CD4-positive, alpha-beta memory T cell (primary cell): ENCODE measurements at places on chromosomes 16 and 17.

- DNase-seq, result peak; percentile 26
- no peaks in the 10 kb centered on the region for H3K36me3 ChIP-seq
- H3K27ac ChIP-seq, result no peak overlapping the region
- H3K4me1 ChIP-seq, result peaks cover 42% of the 10 kb centered on the region
- peaks cover 19% of the 10 kb centered on the region for H3K27me3 ChIP-seq
These were observed 333 bp upstream of the NOG start for GRCh38 chr17:56593086-56593645.

GRCh38 chr16:53689636-53690035 is 14.0 kb downstream of the RPGRIP1L start:
- no peaks in the 10 kb centered on the region for H3K36me3 ChIP-seq
- H3K27me3 ChIP-seq, result no peaks in the 10 kb centered on the region
- H3K4me1 ChIP-seq, result no peaks in the 10 kb centered on the region
- H3K27ac ChIP-seq, result no peak overlapping the region
- DNase-seq, result no peak
- H3K4me3 ChIP-seq, result no peak overlapping the region

DNA sequence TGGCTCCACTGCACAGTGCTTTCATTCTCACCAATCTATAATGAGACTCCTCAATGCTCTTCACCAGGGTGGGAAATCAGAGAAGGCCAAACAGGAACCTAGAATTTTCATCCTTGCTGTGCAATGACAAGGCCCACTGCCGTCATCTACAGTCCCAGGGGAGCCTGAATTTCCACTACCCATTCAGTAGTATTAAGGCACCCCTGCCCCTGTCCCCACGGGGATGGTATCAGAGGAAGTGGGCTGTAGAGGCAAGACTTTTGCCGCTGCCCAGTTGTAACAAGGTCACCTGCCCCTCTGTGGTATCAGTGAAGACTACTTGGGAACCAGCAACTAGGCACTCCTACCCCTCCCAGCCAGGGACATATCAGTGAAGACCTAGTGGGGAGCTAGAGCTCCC is 104.5 kb downstream of the C16orf78 start:
- H3K36me3 ChIP-seq, result no peaks in the 10 kb centered on the region
- no peaks in the 10 kb centered on the region for H3K4me1 ChIP-seq
- H3K27me3 ChIP-seq, result no peaks in the 10 kb centered on the region
- no peak overlapping the region for H3K27ac ChIP-seq

DNA sequence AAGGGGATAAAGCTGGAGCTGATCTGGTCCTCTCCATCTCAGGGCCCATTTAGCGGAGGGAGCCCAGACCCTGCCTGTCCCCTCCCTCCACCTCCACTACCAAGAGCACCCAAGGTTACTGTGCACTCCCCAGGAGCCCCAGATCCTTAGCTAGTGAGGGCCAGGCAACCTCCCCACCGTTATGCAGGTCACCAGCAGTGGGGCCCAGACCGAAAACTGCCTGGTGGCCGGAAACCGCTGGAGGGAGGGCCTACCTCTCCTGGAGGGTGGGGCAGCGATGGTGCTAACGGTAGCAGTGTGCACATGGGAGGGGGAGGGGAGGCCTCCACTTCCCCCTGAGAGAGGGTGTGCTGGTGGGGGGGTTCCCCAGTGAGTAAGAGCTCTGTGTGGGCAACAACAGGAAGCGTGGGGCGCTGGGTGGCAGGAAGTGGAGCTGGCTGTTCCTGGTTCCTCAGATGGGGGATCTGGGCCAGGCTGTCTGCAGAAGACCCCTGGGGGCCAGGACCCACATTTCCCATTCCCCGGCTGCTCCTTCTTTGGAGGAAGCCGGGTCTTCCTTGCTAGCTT is 4.4 kb downstream of the FMNL1 start:
- no peaks in the 10 kb centered on the region for H3K27me3 ChIP-seq
- peak; percentile 93 for DNase-seq
- no peaks in the 10 kb centered on the region for H3K36me3 ChIP-seq
- peak overlapping the region; percentile 74 for H3K4me3 ChIP-seq
- H3K27ac ChIP-seq, result peak overlapping the region; percentile 97

DNA sequence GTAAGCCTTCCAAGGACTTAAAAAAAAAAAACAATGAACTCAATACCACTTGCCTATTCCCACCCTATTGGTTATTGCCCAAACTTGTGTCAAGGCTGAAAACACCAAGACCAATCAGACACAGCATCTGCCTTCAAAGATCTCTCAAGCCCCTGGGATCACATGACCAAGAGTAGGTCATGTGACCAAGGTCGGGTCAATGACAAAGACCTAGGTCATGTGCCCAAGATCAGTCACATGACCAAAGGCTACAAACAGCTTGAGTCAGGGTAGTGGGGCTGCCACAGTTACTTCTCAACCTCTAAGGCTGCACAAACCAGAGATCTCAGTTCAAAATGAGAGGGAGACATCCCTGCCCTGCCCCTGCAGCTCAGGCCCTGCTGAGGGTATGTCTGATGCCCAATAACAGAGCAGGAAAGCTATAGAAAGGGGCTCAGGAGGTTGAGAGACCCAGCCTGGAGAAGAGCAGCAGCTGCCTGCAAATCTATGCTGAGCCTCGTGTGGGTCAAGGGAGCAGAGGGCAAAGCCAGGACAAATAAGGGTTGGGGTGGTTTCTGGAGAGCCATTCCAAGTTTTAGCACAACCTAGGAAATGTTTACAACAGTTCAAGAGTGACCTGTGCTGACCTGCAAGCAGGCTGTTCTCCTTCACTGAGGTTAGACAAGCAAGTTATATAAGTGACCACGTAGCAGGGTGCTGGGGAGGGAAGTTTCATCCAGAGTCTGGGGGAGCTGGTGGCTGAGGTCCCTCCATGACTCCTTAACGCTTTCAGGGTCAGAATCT is 48.8 kb downstream of the PIMREG start:
- no peaks in the 10 kb centered on the region for H3K36me3 ChIP-seq
- no peak overlapping the region for H3K27ac ChIP-seq

DNA sequence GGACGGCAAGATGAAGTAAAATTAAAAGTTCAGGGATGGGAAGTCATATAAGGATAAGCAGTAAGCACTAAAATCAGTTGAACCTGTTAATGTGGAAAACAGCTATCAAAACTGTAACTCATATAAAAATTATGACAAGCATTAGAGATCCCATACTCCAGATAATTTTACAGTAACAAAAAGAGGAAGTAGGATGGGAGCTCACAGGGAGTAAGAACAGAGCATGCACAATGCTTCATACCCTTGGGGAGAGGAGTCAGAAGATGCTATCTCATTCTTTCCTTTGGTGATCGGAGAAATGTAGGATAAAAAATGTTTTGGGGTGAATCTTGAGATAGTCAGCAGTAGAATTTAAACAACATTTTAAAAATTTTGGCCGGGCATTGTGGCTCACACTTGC is 164.7 kb upstream of the CACNG5 start:
- H3K27me3 ChIP-seq, result no peaks in the 10 kb centered on the region
- H3K4me3 ChIP-seq, result no peak overlapping the region
- no peak overlapping the region for H3K27ac ChIP-seq
- peaks cover 79% of the 10 kb centered on the region for H3K4me1 ChIP-seq
- H3K36me3 ChIP-seq, result no peaks in the 10 kb centered on the region
- no peak for DNase-seq

DNA sequence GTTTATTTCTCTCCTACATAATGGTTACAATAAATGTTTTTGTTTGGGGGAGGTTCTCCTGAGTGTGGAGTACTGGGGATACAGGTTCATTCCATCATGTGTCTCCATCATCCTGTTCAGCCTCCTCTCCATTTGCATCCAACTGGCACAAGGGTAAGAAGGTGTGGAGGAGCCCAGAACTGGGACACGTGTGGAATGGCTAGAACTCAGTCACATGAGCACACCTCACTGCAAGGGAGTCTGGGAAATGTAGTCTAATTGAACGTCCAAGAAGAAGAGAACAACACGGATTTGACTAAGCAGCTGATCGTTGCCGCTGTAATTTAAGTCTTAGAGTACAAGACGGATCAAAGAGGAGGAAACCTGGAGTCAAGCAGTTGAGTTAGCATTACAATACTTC is 6.1 kb downstream of the OR1A1 start:
- no peaks in the 10 kb centered on the region for H3K27me3 ChIP-seq
- H3K27ac ChIP-seq, result no peak overlapping the region
- no peaks in the 10 kb centered on the region for H3K36me3 ChIP-seq
